ENCODE measurements at places on chromosomes 1 and 21.

- DNase-seq: no peak
Measured at GRCh38 chr1:57082711-57083439, 117.1 kb upstream of the C8B start.

- no peak for DNase-seq
Measured at GRCh38 chr21:33254766-33255165, 11.4 kb upstream of the IL10RB start.

DNA sequence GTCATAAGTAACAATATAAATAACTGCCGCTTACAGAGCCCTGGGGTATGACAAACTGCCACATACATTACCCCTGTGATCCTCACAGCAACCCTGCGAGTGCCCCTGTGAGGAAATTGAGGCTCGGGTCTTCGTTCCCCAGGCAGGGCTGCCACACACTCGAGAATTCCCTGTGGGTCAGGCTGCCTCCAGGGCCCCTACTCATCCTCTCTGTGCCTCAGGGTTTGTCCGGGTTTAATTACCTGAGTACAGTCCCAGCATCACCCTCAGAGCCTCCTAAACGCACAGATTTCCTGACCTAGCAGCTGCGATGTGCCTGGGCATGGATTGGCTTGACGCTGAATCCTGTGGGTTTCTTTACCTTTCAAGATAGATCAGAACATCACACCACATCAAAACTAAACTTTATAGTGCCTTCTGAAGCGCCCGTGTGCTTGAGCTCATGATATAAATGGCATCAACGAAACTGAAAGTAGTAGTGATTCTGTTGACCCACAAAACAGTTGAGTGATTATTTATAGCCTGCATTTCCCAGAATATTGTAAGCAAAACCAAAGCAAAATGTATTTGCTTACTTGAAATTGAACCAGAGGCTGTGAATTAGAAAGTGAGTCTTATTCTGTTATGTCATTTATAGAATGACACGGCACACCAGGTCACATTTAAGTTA is 14.0 kb downstream of the SLC37A1 start:
- DNase-seq: peak; percentile 54

DNA sequence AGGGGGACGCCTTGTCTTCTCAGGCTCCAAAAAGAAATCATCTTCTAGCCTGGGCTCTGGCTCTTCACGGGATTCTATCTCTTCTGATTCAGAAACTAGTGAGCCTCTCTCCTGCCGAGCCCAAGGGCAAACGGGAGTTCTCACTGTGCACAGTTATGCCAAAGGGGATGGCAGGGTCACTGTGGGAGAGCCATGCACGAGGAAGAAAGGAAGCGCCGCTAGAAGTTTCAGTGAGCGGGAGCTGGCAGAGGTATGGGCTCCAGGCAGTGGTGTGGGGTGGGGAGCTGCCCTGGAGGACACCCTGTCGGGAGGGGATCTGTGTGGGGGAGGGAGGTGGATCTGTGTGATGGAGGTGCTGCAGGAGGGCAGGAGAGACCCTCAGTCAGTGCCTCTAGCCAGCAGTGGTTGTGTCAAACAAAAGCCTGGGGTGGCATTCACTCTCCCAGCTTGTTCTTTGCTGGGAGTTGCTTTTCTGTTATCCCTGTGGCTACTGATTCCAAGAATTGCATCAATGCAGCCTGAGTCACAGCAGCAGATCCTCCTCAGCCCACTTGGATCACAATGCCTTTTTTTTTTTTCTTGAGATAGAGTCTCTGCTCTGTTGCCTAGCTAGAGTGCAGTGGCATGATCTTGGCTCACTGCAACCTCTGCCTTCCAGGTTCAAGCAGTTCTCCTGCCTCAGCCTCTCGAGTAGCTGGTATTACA is 21.8 kb downstream of the KDM4A start:
- DNase-seq: no peak

DNA sequence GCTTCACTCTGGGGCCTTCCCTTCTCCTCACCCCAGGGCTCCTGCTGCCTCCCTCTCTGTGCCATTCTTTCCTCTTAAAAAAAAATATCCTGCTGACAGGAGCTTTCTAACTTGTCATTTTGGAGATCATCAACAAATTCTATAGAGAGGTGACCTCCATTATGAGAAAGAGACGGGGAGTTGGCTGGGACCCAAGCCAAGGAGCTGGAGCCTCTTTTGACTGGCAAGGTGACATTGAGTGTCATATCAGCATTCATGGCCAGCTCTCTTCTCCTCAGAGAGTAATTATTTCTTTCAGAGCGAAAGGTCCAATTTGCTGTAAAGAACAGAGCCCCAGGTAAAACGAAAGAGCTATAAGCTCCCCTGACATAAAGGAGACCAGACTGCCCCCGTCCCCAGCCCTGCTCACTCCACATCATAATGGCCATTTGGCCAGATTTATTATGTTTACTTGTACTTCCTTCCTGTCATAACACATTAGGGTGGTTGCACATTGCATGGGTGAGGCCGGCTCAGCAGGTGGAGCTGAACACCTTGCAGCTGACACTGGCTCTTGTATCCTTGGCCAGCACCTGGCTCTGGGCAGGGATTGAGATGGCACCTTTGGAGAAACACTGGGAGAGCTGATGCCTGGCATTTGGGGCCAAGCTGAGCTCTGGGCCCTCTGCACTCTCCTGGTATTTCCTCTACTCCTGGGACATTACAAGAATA is 404.0 kb upstream of the VAMP3 start:
- DNase-seq: no peak

DNA sequence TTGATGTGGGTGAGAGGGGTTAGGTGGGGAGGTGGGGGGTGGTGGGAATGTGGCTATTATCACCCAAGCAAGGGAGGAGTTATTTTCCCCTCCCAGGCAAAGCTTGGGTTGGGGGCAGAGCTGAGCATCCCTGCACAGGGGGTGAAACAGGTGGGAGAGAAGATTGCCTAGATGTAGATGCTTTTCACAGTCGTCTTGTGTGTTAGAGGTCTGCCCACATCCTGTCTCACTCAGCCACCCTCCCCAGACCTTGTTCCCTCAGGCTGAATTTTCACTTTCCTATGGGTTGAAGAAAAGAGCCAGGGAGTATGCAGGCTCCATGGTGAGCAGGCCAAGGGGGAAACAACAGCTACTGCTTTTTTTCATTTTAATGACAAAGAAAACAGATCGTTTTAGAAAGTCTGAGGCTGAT is 223.5 kb downstream of the KIF26B start:
- no peak for DNase-seq

DNA sequence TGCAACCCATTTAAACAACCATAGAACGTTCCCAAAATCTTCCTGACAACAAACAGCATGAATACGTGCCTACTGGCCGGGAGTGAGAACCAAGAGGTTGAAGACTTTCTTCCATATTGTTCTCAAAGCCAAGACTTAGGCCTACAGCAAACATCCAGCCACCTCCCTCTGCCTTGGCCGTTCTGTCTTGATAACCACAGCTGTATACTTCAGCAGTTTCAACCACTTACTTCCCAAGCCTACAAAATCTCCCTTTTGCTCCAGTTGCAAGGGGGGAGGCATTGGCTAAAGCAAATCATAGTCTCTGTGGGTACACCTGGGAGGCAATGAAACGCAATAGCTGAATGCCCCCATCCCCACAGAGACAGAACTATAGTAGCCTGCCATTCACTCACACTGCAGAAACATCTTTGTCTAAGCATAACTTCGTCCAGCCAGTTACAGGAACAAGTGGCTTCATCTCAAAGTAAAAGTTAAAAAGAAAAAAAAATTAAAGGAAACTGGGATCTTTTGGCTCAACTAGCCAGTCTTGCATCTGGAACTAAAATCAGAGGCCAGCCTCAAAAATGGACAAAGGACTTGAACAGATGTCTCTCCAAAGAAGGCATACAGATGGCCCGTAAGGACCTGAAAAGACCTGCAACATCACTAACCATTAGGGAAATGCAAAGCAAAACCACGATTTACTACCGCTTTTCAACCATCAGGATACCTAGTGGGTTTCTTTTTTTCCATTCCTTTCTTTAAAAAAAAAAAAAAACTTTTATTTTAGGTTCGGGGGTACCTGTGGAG is 186.0 kb downstream of the PSMG1 start:
- no peak for DNase-seq

DNA sequence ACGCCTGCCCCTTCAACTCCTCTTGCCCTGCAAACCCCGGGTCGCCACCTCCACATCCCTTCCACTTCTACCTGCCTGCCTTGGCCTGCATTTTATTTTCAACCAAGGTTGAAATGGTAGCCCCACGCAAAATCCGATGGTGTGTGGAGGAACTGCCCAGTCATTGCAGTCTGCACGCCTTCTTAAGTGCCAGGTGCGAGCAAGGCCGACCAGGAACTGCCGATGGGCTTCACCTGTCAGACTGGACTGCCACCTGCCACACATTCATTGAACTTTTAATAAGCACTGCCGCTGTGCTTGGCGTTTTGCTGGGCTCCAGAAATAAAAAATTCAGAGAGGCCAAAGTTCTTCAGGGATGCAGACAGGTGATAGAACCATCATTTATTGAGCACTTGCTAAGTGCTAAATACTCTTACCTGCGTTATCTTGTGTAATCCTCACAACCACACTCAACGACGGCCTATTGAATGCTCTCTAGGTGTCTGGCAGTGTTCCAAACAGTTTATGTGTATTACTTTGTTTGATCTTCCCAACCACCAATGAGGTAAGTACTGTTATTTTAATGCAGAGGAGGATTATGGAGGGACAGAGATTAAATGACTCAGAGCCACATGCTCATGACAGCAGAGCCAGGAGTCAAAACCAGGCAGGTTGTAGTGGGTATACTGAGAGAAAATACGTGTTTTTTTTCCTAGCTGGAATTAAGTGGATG is 36.2 kb downstream of the CACHD1 start:
- DNase-seq: no peak

- DNase-seq: no peak
Measured at GRCh38 chr1:176164014-176164678, 42.9 kb downstream of the COP1 start.

- no peak for DNase-seq
Measured at GRCh38 chr1:173258479-173259264, 51.5 kb upstream of the TNFSF4 start.

DNA sequence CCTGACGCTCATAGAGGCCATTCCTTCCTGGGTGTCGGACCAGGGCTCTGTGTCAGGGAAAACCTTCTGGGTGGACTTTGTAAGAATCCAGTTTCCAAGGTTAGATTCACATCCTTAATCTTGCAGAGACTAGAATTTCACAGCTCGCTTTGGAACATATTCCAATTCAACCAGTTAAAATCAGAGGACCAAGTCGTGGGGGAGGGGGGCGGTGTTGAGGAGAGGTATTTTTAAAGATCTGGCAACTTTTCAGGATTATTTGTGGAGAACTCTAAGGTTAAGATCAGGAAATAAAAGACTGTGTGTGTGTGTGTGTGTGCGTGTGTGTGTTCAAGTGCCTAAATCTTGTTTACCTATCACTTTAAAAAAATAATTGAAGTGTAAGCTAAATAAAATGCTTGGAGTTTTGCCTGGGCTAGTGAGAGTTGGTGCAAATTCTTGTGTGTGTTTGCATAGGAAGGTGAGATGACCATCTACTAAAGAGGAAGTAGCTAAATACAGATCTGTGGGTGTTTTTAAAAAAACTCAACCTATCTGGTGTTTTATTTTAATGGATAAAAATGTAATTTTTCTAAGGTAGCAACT is 21.8 kb downstream of the TENT5C start:
- DNase-seq: no peak

- no peak for DNase-seq
Measured at GRCh38 chr1:94022471-94023189, 98.3 kb downstream of the ABCA4 start.

GRCh38 chr1:17191990-17192242 is 13.0 kb upstream of the PADI1 start:
- no peak for DNase-seq

DNA sequence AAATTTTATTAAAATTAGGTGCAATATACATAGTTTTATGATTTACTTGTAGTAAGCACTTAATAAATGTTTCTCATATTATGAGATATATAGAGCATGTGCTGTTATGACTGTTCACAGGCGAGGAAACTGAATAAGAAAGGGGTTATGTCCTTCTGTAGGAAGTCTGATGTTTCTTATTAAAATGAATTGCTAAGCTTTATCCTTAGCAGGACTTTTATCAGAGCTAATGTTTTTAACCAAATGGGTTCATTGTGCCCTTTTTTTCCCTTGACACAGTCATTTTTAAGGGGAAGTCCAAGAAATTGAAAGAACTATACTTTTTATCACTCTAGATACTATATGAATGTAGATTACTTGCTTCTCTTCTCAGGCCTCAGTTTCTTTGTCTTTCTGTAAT is 285.2 kb downstream of the PTPRC start:
- no peak for DNase-seq

DNA sequence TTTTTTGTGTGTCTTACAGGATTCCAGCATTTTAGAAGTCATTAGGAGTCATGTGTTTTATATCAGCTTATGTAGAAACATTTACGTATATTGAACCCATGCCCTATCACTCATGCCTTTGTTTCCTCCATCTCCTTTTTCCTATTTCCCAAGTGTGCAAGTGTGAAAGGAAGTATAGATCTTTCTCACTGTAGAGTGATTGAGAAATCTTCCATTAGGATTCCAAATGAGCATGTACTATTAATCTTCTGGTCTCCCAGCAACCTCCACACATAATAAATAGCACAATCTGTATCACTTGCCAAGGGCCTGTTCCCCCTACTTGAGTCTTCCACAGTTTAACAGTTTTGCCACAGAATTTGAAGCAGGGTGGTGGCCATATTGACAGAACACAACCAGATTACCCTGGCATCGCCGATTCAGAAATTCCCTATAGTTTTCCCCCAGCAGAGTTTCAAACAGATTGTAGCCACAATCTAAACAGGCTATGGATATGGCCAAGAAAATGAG is 1052.8 kb downstream of the TTLL7 start:
- DNase-seq: no peak

DNA sequence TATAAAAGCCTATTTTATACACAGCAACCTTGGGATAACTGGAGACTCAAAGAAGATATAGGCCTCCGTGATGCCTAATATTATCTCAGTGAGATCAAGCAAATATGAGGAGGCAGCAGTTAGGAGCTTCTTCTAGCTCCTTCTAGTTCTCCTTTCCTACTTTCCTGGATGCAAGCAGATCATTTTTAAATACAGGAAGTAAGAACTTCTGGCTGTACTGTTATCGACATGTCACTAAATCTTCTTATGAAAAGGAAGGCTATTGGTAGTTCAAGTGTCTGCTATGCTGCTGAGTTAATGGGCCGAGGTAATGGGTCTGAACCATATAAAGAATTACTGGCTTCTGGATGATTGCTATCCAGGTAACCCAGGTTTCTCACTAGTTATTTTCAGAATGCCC is 15.9 kb downstream of the HSPA13 start:
- no peak for DNase-seq
